T-helper 17 cell (primary cell): ENCODE measurements at places on chromosomes 7 and 10.

DNA sequence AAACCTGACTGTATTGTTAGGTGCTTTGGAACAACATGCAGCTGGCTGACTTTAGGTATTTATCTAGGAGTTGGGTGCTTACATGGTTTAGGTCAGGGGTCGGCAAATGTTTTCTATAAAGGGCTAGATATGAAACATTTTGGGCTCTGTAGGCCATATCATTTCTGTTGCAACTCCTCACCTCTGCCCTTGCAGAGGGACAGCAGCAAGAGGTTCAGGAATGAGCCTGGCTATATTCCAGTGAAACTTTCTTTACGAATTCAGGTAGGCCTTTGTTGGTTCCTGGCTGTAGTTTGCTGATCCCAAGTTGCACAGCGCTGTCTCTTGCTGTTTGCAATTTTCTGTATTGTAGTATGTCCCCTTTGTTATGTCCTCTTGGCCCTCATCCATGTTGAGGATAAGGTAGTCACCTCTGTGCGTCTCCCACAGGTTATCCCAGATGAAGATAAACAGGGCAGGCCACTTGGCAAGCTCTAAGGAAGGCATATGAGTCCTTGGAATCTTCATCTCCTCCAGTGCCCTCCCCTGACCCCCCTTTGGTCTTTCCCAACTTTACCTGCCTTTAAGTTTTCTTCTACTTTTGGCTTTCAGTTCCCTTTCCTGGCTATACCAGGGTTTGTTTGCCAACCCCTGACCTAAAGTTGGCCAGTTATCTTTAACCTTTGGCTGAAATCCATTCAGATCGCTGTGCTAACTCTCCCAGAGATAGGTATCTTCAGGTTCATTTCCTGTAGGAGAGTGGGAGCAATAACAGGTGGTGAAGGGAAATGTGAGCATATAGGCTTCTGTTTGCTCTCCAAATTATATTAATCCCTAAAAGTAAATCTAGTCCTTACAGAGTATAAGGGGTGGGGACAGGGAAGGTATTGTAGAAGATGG is 36.1 kb downstream of the SGPL1 start:
- no peak for DNase-seq

GRCh38 chr10:53135213-53135896 is 362.8 kb upstream of the MBL2 start:
- DNase-seq = no peak

DNA sequence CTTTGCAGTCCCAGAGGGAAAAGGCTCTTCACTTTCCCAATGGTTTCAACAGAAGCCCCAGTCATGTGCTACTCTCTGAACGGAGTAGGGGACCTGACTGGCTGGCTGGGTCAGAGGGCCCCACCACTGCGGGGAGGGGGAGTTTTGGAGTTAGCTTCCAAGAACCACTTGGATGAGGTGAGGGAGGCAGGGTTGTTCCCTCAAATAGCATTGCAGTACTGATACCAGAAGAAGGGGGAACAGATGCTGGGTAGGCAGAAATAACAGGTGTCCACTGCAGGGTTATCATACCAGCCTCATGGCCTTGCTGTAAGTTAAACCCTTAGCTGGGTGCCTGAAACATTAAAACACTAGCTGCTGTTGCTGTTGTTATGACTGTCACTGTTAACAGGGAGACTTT is 131.3 kb downstream of the UBE2H start:
- DNase-seq = no peak

DNA sequence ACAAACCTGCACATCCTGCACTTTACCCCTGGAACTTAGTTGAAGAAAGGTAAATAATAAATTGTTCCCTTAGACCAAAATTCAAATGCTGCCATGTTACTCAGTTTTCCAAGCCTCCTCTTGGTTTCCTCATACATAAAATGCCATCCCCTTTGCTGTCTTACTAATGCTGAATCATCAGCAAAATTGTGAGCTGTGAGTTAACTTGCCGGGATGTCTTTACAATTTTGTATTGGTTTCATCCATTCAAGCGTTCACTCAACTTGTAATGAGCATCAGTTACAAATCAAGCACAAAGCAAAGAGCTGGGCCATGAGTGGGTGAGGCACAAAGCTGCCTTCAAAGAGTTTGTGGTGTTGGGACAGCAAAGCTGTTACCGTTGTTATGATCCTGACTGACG is 395.8 kb upstream of the ZMIZ1 start:
- no peak for DNase-seq

GRCh38 chr10:100987685-100988049 is 324 bp downstream of the TWNK start:
- DNase-seq = no peak

GRCh38 chr7:96182424-96183158 is 139.3 kb downstream of the SLC25A13 start:
- DNase-seq = no peak

DNA sequence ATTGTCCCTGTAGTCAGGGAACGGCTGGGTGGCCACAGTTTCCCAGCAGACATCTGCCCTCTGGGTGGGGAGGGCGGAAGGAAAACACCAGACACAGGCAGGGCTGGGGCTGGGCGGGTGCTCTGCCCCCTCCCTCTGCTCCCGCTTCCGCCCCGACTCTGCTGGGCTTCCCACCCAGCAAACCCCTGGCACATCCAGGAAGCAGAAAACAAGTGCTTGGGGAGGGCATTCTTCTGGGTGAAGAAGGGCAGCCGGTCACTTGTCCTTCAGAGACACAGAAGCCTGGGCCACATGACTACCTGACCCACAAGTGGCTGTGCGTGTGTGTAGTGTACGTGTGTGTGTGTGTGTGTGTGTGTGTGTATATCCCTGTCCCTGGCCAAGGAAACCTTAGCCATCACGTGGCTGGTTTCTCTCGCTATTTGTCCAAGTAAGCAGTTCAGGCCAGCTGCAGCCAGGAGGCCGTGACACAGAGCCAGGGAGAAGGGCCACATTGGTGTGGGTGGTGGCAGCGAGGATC is 77.9 kb downstream of the ZMIZ1 start:
- no peak for DNase-seq

DNA sequence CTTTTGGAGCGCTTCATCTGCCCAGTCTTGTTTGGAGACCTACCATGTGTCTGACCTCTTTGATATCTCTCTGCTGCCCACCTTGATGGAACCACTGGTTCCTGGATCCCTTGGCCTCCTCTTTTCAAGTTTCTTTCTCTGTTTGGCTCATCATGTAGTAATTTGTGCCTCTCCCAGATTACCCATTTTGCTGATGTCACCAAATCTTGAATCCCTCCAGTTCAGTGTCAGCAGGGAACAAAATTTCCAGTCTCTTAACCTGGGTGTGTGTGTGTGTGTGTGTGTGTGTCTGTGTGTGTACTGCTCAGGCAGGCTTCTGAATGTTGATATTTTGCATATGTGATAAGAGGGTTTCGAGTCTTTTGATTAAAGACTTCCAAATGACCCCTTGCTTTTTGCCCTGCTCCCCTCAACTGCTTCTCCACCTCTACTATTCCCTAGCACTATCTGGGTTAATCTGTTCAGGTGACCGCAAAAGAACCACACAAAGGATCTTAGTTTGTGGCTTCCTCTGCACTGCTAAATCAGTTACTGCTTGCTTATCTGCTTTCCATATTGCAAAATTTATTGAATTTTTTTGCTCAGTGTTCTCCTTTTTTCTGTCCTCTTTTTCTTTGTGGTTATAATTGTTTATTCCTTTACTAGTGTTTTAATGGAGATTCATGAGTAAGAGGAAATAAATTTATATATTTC is 25.7 kb downstream of the MYO3A start:
- DNase-seq = no peak

- DNase-seq = no peak
Observed at GRCh38 chr7:73831584-73831833, 713 bp downstream of the CLDN4 start.

DNA sequence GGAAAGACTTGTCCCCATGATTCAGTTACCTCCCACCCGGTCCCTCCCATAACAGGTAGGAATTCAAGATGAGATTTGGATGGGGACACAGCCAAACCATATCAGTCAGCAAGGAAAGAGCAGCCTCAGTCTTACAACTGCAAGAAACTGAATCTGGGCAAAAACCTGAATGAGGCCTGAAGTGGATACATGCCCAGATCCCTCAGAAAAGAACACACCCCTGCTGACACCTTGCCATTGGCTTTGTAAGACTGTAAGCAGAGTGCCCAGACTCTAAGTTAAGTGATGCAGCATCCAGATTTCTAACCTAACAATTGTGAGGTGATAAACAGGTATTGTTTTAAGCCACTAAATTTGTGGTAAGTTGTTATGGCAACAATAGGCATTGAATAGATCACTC is 670.8 kb downstream of the SORCS1 start:
- no peak for DNase-seq

- no peak for DNase-seq
Observed at GRCh38 chr7:151251689-151252560, 3.4 kb upstream of the SMARCD3 start.

DNA sequence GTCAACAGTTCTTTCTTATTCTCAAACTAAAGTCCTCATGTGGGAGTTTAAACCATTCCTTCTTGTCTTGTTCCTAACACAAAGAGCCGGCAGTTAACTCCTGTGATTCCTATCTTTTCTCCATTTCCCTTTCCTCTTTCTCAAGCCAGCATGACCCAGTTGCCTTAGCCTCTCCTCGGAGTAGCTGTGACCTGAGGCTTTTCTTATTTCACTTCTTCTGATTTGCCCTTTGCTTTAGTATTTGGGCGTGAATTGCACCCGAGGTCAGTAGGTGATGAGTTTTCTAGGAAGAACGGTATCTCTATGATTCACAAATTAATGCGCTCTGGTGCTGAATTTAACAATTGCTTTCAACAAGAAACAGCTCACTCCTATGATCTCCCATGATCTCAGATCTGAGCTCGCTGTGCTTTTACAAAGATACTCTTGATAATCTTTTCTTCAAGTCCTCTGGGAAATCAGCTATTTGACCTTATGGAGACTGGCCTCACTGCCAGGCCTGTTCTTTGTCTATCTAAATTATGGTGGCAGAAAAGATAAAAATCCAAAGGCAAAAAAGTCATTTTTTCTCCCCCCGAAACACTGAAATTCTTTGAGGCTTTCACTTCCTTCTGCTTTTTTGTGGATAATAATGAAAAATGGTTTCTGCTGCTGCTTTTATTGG is 184.6 kb downstream of the JCAD start:
- DNase-seq = no peak

DNA sequence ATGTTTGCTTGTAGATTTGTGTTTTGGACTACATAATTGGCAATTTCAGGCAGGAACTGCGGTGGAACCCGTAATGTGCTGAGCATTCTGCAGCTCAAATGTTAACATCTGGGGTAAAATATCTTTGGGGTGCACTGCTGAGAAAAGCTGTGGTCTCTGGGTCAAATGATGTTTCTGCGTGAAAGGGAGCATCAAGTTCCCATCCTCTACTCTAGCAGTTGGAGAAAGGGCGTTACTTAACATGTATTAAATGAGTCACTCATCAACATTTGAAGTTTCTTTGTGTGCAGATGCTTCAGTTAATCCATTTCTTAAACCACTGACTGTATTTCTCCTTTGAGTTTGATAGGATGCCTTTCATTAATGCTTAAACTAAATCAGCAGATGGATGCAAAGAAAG is 273.1 kb upstream of the PITRM1 start:
- DNase-seq = no peak

DNA sequence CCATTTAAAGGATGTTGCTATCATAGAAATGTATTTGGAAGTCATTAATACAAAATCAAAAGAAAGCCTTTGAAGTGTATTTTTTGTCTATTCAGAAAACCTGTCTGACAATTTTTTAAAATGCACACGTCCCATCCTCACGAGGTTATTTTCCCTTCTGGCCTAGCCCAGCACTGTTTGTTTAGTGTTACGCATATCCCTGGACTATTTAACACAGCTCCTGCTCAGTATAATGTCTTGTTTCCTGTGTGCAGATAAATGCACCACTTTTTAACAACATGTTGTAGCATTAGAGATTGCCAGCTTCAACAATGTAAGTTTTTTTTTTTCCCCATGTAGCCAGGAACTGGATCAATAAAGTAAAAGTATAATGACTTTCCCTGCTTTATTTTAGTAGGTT is 102.6 kb upstream of the SFMBT2 start:
- DNase-seq = no peak

DNA sequence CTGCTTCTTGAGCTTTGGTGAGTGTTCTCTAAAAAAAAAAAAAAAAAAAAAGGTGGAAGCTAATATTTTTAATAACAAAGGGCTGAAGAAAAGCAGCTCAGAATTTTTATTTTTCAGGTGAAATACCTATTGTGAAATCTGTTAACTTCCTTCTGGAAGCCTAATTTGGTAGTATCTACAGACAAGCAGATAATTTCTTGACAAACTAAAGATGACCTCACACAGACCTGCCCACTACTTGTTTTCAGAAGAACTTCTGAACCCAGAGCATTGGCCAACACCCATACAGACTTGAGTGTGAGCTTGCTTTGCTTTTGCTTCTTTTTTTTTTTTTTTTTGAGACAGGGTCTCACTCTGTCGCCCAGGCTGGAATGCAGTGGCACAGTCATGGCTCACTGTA is 31.2 kb downstream of the LRRC4 start:
- DNase-seq = no peak

DNA sequence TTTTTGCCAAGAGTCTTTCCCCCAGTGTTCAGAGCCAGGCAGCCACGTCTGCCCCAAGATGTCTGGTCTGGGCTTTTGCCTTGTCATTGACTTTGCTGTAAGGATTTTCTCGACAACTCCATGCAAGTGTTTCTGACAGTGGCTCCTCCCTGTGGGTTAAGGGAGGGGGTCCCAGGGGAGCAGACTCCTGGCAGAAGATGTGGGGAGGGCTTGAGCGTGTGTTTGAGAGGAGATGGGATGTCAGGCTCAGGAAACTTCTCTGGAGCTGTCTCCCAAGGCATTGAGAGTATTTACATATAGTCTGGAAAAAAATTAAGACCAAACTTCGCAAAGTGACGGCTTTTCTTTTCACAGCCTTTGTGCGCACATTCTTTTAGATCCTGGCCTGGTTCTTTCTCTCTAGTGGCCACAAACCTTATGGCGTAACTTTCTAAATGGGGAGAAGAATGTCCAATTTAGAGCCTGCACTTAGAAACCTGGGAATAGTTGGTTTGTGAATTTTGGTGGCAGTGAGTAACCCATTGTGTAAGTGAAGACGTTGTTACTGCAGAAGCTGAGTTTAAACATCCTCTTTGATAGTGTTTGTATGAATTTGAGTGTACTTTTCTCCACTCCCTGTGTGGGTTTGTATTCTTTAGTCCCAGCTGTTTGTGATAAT is 201.5 kb downstream of the LRMDA start:
- no peak for DNase-seq

GRCh38 chr7:19116121-19117090 is 1.0 kb downstream of the TWIST1 start:
- DNase-seq = no peak

DNA sequence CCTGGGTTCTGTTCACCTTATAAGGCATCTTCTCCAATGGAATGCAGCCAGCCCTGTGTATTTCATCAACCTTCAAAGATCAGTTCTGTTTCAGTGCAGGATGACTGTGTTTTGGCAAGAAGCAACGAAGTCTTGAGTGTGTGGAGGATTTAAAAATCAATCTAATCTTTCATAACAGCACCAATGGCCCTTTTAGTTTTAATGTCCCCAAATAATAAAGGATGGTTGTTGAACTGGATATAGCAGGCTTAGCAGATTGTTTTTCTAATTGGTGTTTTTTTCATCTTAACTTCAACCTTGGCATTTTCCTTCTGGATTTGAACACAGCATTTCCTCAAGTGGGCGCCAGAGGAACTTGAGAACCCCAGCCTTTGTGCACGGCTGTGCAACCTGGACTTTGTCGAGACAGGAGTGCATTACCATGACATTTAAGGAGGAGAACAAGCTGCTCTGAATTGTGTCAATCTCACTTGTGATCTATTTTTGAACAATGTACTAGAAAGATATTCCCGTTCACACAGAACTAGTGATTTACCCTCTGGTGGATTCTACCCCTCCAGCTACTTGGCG is 313.3 kb upstream of the AKR1E2 start:
- DNase-seq = no peak

GRCh38 chr7:38502848-38503247 is 128.3 kb downstream of the AMPH start:
- DNase-seq = no peak
